HS-5 (cell line): ENCODE measurements at places on chromosomes 5 and 9.

GRCh38 chr5:179336871-179337795 is 8.1 kb downstream of the ADAMTS2 start:
- no peak for DNase-seq

DNA sequence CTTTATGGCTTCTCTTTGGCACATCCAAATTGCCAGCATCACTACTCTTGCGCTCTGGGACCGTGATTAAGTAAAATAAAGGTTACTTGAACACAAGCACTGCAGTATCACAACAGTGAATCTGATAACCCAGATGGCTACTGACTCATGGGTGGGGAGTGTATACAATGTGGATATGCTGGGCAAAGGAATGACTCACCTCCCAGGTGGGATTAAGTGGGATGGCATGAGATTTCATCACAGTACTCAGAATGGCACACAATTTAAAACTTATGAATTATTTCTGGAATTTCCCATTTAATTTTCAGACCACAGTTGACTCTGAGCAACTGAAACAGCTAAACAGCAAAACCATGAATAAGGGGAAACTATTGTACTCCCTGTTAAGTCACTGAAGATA is 4.3 kb downstream of the GFM2 start:
- peak; percentile 97 for DNase-seq

DNA sequence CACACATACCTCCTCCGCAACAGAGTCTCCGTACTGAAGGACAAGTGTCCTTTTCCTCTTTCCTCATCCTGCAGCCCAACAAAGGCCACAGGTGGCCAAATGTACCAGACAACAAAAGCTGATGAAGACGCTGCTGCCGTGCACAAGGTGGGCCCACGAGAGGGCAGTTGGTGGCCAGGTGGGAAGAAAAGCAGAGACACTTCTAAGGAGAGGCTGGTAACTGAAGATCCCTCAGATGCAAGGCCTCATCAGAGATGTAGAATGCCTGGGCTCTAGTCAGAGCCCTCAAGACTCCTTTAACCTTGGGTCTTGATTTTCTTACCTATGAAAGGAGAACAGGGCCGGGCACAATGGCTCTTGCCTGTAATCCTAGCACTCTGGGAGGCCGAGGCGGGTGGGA is 75.7 kb downstream of the NRG2 start:
- no peak for DNase-seq

DNA sequence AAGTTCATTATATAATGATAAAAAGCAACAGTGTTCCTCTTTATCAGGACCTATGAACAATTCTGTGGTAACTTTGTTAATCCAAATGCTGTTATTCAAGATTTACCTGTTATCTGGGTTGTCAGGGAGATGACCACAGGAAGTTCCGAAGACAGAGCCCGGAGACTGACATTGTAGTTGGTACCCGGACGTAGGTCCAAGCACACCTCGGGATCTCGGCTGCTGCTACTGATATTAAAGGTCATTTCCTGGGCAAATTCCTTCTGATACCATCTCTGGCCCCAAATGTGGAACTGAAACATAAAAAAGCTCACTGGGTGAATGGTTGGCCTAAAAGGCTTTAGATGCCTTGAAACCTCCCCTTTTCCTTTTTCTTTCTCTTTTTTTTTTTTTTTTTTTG is 96.7 kb downstream of the SUSD1 start:
- DNase-seq = no peak

- no peak for DNase-seq
These were observed 144.6 kb upstream of the PCA3 start for GRCh38 chr9:76619640-76620039.

DNA sequence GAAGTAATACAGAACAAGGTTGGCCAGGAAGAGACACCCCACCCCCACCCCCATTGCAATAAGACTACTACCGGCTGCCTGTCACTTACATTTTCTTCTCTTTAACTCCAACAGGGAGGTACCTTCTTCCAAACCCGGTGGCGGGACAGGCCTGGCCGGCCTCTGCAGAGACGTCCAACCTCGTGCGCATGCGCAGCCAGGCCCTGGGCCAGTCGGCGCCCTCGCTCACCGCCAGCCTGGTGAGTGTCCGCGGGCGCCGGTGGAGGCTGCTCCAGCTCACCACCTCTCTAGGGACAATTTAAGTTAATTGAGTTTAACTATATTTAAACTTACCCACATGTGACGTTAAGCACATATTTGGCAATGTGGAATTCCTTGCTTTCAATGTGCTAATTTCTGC is 192.4 kb downstream of the MAST4 start:
- DNase-seq = no peak

DNA sequence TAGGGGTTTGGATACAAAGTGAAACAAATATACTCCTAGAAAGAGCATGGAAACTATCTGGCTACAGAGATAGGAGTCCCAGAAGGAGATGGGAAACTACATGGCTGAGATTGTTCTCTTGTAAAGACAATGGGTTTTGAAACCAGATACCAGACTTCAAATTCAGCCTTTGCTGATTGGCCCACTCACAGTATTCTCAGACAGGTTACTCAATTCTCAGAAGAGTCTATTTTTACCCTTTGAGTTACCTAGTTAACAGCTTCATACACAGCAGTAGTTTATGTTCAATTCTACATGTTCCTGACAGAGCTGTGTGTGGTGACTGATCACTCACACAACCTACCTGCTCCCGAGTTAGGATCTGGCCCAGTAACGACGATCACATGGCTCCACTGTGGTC is 14.1 kb downstream of the ZFP62 start:
- DNase-seq = no peak

DNA sequence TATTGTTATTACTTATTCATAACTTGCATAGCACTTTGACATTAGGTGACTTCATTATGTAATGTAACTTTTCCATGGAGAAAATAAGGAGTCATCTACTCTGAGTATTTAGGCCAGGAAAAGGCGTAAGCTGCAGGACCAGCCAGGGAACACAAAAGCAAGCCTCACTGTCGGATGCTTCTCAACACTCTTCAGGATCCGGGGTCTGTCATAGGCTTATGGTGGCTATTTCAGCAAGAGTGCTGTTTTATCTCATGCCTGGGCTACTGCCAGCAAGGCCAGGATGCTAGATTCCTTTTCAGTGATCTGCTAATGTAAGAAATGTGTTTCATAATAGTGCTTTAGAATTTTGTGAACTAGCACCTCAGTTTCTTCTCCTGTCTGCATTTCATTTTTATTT is 162.4 kb downstream of the CHSY3 start:
- DNase-seq = no peak

- no peak for DNase-seq
These were observed 5.8 kb upstream of the PSMB7 start for GRCh38 chr9:124420991-124421543.
